ENCODE measurements at places on chromosomes 7 and 10.

- DNase-seq, result no peak
Observed at GRCh38 chr7:43905209-43905946, 1.0 kb downstream of the URGCP start.

DNA sequence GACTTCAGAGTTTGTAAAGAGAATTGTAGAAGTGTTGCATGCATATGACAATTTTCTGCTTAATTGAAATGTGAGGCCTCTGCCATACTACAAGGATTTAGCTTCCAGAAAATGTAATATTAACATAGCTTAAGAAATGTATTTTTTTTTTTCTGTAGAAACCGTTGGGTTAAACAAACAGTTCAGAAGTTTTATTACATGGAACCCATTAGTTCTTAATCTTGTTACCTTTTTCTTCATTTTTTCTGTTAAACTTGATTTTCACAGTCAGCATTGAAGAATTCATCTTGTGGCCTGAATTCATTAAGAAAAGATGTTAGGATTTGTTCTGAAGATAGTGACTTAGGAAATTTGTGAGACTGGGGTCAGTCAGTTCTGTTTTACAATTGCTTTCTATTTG lies 4.9 kb downstream of the PTEN start:
- no peak for DNase-seq

- no peak for DNase-seq
Observed at GRCh38 chr10:78405231-78405630, 371.6 kb downstream of the RPS24 start.

- DNase-seq, result no peak
Observed at GRCh38 chr10:75788394-75789205, 357.2 kb downstream of the LRMDA start.

- DNase-seq, result no peak
Observed at GRCh38 chr7:99505324-99505662, 831 bp downstream of the ZKSCAN5 start.

GRCh38 chr10:33483124-33483815 lies 148.8 kb upstream of the NRP1 start:
- no peak for DNase-seq

DNA sequence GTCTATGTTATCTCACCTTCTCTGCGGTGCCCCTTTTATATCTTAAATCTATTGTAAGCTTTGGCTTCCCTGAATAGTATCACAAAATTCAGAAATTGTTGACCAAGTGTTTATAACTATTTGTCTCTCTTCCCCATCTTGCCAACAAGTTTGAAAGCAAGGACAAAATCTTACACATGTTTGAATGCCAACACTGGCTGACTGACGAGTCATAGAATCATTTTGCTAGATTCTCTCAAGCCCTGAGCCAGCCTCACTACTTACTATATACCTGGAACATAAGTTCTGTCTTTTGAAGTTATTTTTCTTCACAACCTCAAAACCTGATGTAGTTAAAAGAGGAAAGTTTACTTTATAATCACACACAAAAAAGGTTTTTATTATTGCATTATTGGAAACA lies 700.7 kb downstream of the PHTF2 start:
- DNase-seq, result no peak

- no peak for DNase-seq
Observed at GRCh38 chr10:104435822-104436221, 82.2 kb downstream of the CFAP58 start.

- no peak for DNase-seq
Observed at GRCh38 chr7:149879271-149879743, 5.5 kb downstream of the ATP6V0E2 start.

GRCh38 chr10:43863859-43864591 lies 215.3 kb upstream of the ZNF32 start:
- DNase-seq, result no peak

DNA sequence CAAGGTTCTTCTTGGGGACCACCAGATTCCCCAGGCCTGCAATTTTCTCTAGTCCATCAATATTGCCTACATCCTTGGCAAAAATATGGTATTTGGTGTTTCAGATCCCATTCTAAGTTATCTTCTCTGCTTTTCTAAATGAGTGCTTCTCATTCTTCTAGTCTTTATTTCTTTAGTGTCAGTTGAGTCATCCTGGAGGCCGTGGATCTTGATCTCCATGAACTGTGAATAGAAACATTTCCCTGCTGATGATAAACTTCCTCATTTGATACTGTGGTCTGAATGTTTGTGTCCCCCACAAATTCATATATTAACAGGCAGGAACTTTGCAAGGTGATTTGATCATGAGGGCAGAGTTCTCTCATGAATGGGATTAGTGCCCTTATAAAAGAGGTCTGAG lies 779.3 kb downstream of the INHBA start:
- DNase-seq, result no peak

- no peak for DNase-seq
Observed at GRCh38 chr10:5683065-5683464, 1.6 kb upstream of the TASOR2 start.

DNA sequence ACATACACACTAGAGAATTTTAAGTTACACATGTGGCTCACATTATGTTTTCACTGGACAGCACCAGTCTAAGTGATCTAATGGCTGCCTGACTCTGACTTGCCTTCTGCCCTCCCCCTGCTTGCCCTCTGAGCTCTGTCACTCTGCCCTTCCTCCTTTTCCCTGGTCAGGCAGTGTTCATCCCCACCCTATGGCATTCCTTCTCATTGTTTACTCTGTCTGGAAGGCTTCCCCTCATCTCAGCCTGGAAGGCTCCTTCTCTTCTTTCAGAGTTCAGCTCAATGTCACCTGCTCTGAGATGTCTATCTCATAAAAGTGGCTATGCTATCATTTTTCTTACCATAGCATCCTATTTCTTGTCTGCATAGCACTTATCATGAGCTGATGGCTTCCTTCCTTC lies 305.7 kb downstream of the BMPER start:
- DNase-seq, result no peak

DNA sequence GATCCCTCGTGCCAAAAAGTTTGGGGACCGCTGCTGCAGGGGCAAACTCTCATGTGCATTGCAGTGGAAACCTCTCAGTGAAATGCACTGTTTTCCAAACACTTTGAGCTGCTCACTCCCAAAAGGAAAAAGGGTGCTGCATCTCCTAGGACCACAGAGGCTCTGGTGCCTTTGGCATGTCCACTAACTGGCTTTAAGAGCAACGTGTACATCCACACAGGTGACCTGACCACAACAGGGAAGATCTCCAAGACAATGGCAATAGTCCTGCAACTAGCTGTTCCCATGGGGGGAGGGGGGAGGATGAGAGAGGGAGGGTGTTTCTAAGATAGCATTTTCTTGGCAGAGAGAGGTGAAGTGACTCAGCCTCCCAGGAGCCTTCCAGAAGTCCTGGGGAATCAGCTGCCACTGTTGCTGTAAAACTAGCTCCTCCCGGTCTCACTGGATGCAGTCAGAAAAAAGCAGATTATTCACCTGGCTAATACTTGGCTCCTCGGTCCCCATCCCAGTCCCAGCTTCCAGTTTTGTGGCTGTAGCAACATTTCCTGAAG lies 181.7 kb downstream of the HECW1 start:
- DNase-seq, result no peak

- no peak for DNase-seq
Observed at GRCh38 chr10:55374060-55374459, 573.0 kb upstream of the PCDH15 start.

DNA sequence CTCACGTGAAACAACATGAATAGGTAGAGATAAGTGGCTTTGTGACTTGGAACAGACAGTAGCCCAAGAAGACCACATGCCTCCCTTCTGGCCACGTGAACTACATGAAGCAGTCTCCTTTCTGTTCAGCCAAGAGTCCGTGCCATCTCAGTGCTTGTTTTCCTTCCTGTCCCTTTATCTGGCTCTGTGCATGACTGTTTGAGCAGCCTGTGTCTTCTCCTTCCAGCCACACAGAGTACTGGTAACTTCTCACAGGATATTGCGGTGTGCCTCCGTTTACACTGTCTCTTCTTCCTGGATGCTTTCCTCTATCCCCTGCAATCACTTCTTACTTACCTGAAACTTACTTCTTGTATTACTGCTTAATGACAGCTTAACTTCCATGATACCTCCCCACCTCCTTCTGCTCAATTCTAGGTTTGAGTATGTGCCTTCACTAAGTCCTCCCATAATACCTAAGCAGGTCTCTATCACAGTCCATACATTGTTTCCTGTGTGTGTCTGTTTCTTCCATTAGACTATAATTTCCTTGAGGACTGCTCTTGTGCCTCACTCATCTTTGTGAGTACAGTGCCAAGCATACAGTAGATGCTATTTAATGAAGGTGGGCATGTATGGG lies 748.7 kb downstream of the AUTS2 start:
- no peak for DNase-seq

DNA sequence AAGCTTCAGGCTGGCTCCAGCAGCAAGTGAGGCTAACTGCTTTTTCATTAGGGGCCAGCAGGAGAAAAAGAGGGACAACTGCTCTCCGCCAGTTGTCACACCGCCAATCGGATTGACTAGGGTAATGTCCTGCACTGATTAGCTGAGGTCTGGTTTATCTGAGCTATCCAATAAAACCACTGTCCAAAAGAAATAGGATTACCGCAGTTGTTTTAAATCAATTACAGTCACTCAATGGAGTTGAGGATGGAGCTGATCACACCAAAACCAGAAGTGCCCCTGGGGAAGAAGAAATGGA lies 351.4 kb upstream of the NPVF start:
- DNase-seq, result no peak

GRCh38 chr7:117248829-117249228 lies 74.0 kb downstream of the WNT2 start:
- DNase-seq, result no peak

DNA sequence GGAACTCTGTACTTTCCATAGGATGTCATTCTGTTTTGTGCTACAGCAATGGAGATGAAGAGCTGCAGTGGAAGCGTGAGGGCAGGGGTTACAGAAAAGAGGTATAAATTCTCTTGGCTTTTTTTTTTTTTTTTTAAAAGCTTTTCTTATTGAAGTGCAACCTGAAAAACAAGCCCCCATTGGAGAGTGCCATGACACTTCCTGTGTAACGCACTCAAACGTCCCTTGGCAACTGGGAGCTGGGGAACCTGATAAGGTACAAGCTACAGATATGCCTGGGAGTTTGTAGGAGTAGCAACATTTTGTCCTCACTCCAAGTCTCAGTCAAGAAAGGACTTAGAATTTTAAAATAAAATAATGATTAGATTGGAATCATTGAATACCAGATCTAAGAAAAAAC lies 512.1 kb downstream of the RPS24 start:
- DNase-seq, result no peak

DNA sequence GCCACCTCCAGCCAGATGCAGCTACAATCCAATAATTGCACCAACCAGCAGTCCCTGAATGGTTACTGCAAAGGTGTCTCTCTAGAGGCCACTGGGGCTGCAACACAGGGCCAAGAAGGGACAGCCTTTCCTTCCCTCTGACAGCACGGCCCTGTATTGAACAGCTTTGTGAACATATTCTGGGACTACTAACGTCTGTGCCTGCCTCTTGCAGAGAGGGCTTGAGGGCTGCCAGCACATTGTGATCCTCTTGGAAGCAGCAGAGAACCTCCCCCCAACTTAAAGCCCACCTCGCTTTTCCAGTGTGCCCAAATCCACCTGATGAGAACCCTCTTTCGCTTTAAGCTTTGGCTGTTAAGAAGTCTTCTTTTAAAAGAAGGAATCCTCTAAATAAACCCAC lies 415.9 kb downstream of the RPS24 start:
- no peak for DNase-seq

GRCh38 chr7:29878081-29878688 lies 71.9 kb downstream of the WIPF3 start:
- DNase-seq, result no peak

DNA sequence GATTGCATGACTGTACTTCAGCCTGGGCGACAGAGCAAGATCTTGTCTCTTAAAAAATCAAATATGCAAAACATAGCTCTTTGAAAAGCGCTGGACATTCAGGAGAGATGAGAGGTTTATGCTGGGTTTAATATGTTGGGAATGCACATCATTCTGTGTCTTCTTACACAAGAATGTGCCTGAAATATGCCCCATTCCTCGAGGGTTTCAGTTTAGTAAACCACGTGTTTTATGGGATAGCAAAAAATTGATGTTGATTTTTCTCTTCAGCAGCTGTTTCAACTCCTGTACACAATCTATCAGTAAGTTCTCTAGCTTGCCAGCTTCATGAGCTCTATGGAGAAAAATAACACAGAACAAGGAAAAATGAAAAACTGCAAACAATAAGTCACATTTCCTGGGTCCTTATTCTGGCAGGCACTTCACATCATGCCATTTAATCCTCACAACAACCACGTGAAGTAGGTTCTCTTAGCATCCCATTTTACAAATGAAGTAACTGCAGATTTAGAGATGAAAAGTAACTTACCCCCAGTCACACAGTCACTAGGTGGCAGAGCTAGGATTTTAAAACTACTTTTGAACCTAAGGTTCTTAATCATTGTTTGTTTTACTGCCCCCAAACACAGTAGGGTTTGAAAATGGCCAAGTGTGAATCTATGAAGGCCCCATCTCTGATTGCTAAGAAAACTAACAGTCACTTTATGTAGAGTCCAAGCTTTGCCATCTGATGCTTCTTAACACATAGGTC lies 423.6 kb downstream of the PHTF2 start:
- no peak for DNase-seq

DNA sequence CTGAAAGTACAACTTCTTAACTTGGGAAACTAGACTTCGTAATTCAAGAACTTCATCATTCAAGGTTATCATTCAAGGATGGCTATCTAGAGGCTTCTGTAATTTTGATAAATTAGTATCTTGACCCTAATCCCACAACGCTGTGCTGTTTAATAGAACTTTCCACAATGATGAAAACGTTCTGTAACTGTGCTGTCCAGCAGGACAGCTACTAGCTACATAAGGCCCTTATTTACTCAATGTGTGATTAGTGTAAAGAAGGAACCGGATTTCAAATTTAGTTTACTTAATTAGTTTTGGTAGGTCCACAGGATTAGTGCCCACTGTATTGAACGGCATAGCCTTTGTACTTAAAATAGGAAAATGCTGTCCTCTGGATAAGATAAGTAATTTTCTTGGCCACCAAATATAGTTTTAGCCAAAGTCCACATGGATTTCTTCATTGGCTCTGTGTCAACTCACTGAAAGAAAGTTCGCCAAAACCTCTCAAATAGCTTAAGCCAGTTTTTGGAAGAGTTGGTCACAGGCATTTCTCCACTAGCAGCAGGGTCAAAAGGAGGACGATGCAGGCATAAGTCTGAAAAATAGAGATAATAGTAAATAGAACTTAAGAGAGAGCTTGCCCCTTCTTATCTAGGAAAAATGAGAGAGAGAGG lies 17.3 kb downstream of the DGKI start:
- no peak for DNase-seq

Data from CD4-positive, alpha-beta T cell treated with Interleukin-15 for 1 hour (primary cell).